ENCODE measurements at places on chromosomes 4 and X.

- DNase-seq: no peak
These were observed 23.3 kb downstream of the COQ2 start for GRCh38 chr4:83261307-83261706.

GRCh38 chr4:169234137-169234855 lies 36.5 kb downstream of the SH3RF1 start:
- DNase-seq: no peak

GRCh38 chrX:20412871-20413486 lies 146.3 kb upstream of the RPS6KA3 start:
- DNase-seq: no peak

DNA sequence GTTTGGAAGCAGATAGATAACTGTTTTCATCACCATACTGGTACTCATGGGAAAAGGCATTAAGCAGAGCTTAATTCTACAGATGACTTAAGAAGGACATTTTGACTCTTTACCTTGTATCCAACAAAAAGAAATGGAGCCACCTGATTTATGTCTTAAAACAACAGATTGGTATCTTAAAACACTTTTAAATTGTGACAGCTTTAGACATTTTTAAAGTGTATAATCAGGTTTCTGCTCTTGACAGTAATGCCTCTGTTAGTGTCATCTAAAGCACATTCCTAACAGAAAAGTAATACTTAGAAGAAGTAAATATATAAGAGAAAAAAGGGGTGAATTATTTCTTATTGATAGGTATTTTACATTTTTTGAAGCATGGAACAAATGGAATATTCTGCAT lies 55.9 kb downstream of the SPATA4 start:
- DNase-seq: no peak

DNA sequence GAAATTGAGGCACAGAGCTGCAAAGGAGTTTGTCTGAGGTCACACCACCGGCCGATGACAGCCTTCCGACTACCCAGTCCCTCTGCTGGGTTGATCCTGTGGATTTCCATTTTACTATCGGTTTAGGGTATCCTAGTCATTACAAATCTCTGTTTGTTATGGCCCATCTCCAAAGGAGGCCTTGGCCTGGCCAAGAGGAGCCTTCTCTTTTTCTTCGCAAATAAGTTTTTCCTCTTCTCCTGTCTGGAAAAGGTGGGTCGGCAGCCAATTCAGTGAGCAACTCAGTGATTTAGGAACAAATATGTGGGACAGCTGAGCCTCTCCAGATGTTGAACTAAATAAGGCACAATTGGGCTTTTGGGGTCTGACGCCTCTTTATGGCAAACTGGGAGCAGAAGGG lies 169.2 kb upstream of the RBPJ start:
- no peak for DNase-seq

DNA sequence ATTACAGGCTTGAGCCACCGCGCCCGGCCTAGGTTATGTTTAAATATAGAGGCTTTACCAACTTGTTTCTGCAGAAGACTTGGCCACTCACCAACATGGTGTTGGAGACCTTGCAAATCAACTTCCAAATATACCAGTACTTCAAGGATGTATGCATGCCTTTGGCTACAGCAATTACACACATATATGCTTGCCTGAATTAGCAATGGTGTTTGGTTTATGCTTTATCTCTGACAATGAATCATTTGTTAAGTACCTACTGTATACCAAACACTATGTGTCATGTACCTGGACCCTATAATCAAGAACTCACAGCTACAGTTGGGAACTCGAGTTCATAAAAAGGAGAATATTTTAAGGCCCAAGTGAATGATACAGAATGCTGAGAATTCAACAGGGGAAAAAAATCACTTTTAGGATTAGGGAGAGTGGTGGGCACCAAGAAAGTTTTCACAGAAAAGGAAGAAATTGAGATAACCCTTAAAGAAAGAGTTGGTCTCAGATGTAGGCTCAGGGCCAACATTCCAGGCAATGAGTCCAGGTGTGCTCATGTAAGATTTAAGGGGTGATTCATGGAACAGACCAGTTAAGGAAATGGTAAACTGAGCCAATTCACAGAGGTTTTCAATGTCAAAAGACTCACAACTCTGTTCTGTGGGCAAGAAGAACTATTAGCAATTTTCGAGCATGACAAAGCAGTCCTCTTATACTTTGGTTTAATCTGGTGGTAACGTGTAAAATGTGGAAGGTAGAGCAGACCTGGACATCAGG lies 98.9 kb downstream of the BCOR start:
- DNase-seq: no peak

GRCh38 chr4:60589425-60589824 lies 610.7 kb upstream of the ADGRL3 start:
- DNase-seq: no peak

DNA sequence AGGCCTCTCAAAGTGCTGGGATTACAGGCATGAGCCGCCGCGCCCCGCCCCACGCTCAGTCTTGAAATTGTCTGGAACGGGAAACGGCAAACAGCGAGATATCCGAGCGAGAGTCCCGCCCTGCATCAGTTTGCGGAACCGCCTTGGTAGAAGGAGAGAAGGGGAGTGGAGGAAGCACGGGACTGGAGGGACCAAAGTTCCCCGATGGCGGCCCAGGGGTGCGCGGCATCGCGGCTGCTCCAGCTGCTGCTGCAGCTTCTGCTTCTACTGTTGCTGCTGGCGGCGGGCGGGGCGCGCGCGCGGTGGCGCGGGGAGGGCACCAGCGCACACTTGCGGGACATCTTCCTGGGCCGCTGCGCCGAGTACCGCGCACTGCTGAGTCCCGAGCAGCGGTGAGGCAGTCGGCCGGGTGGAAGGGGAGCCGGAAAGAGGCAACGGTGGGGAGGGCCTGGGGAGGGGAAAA lies at the start of gene BST1:
Gene BST1 (plus strand): TSS at position 125 of the 463 bp plus-strand sequence. CDS start 80 bp downstream, at position 205.
- peak; percentile 64 for DNase-seq

GRCh38 chrX:47499293-47499692 lies 16.3 kb upstream of the ZNF41 start:
- DNase-seq: no peak

GRCh38 chr4:142697320-142697719 lies 148.8 kb downstream of the INPP4B start:
- DNase-seq: no peak

- no peak for DNase-seq
These were observed 380.5 kb upstream of the IGFBP7 start for GRCh38 chr4:57490520-57491255.

GRCh38 chrX:53813670-53814440 lies 127.3 kb upstream of the HUWE1 start:
- no peak for DNase-seq

DNA sequence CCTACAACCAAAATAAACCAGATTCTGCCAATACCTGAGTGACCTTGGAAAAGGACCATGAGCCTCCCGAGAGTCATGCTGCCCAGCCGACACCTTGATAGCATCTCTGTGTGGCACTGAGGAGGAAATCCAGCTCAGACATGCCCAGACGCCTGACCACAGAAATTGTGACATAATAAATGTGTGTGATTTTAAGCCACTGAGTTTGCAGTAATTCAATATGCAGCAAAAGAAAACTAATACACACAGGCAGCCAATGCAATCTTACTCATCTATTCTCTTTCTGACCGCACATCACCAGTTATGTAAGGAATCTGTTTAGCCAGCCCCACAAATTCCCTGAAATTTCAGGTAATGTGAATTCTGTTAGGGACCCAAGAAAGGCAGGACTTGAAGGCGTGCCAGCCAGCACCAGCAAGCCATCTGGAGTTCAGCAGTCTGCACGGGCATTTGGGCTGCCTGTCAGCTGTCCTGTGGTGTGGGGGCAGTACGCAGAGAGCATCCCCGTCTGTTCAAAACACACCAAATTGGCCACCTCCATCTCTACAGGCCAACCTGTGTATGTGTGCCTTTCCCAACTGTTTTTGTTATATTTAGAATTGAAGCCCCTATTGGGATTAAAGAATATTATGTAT lies 176.4 kb downstream of the NLGN4X start:
- no peak for DNase-seq

DNA sequence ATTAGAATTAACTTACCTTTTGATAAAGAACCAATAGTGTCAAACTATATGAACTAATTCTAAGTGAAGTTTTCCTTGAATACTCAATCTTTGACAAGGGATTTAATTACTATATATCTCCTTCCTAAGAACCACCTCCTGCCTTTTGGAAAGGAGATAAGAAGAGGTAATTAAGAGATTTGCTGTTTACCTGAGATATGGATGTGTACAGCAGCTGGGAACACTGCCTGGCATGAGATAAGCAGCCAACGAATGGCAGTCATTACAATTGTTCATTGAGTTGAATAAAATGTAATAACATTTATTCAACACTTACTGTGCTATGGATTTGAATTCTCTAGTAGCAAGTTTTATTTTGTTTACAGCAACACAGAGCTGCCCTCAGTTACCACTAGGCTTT lies 407.1 kb downstream of the SPOCK3 start:
- no peak for DNase-seq

DNA sequence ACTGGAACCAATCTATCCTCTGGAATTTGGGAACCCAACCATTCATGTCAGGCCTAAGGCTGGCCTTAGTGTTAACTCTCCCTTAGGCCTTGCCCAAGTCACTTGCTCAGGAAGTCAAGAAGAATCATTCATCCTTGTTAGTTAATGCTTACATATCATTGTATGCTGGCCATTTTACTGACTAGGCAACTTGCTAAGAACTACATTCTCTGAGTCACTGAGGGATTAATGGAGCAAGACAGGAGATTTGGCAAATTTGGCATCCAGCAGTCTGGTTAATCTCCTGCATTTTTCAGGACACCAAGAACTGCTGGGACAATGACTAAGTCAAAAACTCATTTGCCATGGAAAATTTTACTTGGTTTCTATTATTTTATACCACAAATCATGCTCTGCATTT lies 115.8 kb upstream of the DDIT4L start:
- no peak for DNase-seq

DNA sequence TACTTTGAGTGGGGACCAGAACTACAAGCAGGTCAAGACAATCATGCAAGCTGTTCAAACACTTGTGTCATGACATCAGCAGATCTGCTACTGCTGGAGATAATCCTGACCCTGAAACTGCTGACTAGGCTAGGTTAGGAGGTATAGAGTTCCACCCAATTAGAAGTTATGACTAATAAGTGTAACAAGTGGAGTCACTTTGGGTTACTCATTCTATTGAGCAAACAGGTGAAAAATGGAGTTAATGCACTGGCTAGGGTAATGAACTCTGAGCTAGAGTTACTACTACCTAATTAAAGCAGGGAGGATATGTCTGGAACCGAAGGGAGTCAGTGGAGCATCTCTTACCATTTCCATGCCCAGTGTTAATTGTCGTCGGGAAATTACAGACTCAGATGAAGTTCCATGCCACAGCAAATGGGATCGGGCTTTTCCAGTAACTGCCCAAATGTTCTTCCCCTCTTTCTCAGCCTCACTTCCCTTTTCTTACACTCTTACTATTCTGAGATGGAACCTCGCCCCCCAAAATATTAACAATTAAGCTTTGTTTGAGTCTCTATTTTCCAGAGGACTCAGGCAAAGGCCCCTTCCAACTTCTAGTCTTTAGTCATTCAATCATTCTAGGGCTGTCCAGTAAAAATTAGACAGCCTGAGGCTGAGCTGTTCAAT lies 19.8 kb upstream of the MANBA start:
- DNase-seq: no peak

DNA sequence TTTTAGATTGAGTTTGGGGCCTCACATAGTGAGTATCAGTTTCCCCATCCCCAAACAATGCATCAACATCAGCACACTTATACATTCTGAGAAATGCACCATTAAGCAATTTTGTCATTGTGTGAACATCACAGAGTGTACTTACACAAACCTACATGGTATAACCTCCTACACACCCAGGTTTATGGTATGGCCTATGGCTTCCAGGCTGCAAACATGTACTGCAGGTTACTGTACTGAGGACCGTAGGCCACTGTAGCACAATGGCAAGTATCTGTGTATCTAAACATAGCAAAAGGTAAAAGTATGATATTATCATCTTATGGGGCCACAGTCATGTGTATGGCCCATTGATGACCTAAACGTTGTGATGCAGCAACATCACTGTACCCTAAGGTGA lies 7.7 kb downstream of the IRF2 start:
- DNase-seq: no peak

- DNase-seq: peak; percentile 1
These were observed 37.1 kb downstream of the MAB21L2 start for GRCh38 chr4:150619042-150619441.

DNA sequence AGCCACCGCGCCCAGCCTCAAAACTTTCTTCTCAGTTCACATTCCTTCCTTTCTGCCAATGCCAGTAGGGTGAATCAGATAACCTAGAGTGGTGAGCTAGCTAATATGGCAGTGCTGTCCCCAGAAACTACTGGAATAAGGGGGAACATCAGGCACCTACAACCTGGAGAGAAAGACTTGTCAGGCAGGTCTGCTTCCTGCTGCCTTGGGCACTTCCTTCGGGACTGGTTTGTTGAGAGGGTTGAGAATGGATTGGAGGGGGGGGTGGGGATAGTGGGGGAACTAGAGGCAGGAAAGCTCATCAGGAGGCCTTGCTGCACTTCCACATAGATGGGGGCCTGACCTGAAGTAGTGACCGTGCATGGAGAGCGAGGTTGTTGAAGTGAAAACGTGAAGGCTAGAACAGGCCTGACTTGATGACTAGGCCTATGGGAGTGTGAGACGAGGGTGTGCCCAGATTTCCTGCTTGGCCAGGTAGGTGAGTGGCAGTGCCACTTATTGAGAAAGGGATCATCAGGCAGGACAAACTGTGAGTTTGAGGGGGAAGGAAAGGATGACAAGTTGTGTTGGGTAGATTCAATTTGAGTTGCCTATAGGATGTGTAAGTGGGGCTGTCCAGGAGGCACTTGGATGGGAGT lies 33.4 kb downstream of the SLC25A5 start:
- no peak for DNase-seq

DNA sequence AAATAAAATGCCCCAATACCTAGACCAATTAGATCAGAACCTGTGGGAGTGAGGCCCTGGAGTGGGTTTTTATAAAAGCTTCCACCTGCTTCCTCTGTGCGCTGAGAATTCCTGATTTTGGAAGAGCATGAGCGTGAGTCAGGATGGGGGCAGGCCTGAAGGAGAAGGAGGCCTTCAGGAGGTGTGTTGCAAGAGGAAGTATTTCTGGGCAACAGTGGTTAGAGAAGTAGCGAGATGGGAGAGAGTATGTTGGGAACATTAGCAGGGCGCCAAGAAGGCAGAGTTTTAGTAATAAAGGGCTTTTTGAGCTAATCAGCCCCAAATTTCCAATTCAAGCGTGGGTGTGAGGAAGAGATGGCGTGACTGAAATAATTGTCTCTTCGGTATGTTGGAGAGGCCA lies 349.8 kb downstream of the UNC5C start:
- no peak for DNase-seq

Measured in lung microvascular endothelial cell (primary cell).